ENCODE measurements at places on chromosomes 5 and 9. TPM values are rescaled to one million over a fixed set of nuclear protein-coding genes. Genes with fewer than 3 reads are reported as not detected.

- no peak for DNase-seq
- H3K27me3 ChIP-seq, result no peaks in the 10 kb centered on the region
- H3K27ac ChIP-seq, result no peak overlapping the region
- H3K36me3 ChIP-seq, result peaks cover 6% of the 10 kb centered on the region
Observed at GRCh38 chr5:33254579-33254978, 186.2 kb upstream of the TARS1 start.

DNA sequence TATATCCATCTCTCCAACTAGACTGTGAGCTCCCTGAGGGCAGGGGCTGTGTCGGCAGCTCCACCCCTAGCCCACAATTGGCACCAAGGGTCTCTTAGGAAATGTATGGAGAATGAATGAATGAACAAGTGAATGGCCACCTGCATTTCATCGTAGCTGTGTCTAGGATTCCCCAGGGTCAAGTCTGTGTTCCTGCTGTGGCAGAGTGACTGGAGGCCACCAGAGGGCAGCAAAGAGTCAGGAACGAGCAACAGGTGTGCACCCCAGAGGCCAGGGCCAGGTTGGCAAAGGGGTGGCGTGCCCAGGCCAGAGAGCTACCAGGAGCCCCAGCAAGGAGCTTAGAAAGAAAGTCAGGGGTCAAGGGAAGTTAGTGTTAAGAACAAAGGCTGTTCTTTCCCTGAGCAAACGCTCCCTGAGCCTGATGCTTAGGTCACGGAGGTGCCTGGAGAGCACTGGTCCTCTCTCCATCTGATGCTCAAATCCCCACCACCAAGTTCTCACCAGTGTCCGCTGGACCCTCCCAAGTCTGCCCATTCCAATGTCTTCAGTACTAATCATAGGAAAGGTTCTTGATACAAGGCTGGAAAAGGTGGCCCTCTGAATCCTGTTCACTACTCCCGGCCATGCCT is 160.7 kb downstream of the PAX5 start:
- H3K4me3 ChIP-seq, result no peak overlapping the region
- DNase-seq, result peak; percentile 70
- H3K36me3 ChIP-seq, result peaks cover 2% of the 10 kb centered on the region

DNA sequence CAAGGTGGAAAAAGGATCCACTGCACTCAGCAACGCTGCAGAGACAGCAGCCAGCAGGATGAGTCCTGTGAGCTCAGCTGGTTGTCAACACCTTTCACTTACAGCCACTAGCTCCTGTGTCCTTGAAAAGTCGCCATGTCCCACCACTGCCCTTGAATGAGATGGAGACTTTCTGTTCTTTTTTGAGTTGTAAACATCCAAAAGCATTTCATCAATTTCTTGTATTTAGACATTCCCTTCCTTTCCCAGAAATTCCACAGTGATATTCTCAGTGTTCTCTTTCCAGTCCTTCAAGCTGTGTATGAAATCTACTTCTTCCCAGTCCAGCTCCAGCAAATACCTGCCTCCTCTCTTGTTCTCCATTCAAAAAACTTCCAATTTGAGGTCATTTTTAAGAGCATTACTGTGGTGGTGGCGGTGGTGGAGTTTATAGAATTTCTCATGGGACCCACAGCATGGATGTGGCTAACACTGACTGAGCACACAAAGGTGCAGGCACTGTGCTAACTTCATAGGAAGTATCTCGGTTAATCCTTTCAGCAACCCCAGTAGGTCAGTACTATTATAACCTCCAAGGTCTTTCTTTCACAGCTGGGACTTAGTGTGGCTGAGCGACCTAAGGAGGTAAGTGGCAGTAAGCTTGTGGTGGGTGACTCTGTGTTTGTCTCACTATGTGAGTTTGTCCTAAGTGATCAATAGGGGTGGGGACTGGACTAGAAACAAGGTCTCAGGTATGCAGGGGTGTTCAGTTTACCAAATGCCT is 15.0 kb upstream of the GPX3 start:
- no peak overlapping the region for H3K4me3 ChIP-seq
- peaks cover 1% of the 10 kb centered on the region for H3K27me3 ChIP-seq
- no peaks in the 10 kb centered on the region for H3K36me3 ChIP-seq
- no peak overlapping the region for H3K27ac ChIP-seq

DNA sequence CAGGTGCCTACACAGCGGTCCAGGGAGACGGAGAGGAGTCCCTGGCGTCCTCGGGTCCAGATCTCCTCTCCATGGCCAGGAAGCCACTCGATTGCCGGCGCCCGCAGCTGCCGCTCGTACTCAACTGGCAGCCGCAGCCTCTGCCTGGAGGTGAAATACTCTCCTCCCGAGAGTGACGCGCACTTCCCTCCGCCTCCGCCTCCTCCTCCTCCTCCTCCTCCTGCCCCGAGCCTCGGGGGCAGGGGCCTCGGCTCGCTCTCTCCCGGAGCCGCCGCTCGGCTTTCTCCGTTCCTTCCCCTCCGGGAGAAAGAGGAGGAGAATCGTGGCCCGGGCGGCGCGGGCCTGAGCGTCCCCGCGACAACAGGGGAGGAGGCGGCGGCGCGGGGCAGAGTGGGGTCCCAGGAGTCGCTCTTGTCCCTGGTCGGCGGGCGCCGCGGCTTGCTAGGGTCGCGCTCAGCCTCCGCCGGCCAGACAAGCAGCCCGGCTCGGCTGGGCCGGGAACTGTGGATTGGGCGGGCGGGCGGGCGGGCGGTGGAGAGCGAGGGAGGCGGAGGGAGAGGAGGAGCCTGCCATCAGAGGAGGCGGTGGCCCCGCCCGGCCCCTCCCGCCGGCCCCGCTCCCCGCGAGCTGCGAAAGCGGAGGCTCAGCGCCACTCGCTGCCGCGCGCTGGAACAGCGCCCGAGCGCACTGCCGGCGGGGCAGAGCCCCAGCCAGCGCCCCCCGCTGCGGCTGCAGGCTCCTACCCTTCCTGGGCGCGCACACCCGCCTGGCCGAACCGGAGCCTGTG is at the start of gene CEMIP2:
Gene CEMIP2 (minus strand): TSS at position 126 of the 787 bp plus-strand sequence. CDS start 18,140 bp downstream, outside the sequence.
- H3K4me1 ChIP-seq, result peaks cover 34% of the 10 kb centered on the region
- peaks cover 4% of the 10 kb centered on the region for H3K36me3 ChIP-seq
- peak within 1 kb of the TSS; percentile 64 for H3K27ac ChIP-seq
- peak; percentile 88 for DNase-seq
- H3K27me3 ChIP-seq, result peaks cover 4% of the 10 kb centered on the region
- peak within 1 kb of the TSS; percentile 96 for H3K4me3 ChIP-seq

- H3K4me3 ChIP-seq, result no peak overlapping the region
- H3K4me1 ChIP-seq, result peaks cover 6% of the 10 kb centered on the region
- no peak overlapping the region for H3K27ac ChIP-seq
Observed at GRCh38 chr9:35611230-35611797, 6.3 kb downstream of the TESK1 start.

DNA sequence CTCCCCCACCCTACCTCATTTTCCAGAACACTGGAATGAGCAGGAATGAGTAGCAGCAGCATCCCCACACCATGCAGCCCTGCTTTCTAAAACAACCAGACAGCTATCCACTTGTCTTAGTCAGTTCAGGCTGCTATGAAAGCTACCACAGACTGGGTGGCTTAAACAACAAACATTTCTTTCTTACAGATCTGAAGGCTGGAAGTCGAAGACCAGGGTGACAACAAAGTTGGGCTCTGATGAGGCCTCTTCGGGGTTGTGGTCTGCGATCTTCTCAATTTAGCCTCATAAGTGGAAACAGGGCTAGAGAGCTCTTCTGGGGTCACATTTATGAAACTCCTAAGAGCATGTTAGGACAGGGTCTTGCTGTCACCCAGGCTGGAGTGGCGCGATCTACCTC is 38.9 kb downstream of the LPAR1 start:
- H3K4me1 ChIP-seq, result peaks cover 17% of the 10 kb centered on the region
- no peak overlapping the region for H3K4me3 ChIP-seq
- DNase-seq, result no peak
- no peak overlapping the region for H3K27ac ChIP-seq

GRCh38 chr5:79742549-79743136 is 53.0 kb downstream of the CMYA5 start:
- no peak overlapping the region for H3K4me3 ChIP-seq
- H3K4me1 ChIP-seq, result no peaks in the 10 kb centered on the region
- H3K27me3 ChIP-seq, result no peaks in the 10 kb centered on the region

GRCh38 chr5:179295778-179296149 is 49.5 kb downstream of the ADAMTS2 start:
- no peaks in the 10 kb centered on the region for H3K4me1 ChIP-seq
- no peaks in the 10 kb centered on the region for H3K36me3 ChIP-seq

DNA sequence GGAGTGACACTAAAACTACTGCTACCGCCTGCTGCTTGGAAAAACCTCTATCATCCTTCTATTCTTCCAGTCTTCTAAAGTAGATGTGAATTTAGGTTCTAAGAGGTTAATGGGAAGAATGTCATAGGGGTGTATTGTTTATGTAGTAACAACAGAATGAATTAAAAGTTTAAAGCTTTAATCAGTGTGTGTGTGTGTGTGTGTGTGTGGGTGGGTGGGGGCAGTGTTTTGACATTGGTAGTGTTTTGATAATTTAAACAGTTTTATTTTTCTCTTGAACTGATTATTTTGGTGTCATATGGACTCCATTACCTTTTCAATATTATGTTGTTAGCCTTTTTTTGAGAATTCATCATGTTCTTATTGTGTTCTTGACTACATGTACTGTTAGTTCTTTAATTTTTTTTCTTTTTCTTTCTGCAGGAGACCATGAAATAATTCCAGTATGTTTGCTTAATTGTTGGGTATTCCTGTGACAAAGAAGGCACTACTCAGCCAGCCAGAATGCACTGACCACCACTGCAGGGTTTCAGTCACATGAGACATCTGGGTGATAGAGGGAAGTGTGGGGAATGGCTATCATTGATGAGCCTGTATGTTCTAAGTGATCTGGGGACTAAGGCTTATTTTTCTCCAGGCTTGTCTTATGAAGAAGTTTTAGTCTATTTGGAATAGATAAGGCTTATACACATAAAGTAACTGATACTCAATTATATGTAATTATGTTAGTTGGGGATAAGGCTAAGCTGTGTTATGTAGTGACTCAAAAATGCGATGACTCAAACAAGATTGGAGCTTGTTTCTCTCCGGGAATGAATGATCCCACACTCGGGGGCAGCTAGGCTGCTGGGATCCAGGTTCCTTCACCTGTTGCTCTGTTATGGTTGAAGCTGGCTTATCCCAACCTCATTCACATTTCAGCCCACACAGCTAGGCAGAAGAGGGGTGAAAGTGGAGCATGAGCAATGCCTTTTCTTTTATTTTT is 50.2 kb upstream of the ACTBL2 start:
- H3K4me3 ChIP-seq, result no peak overlapping the region
- no peaks in the 10 kb centered on the region for H3K36me3 ChIP-seq
- peaks cover 1% of the 10 kb centered on the region for H3K27me3 ChIP-seq
- no peak overlapping the region for H3K27ac ChIP-seq
- no peak for DNase-seq

- no peaks in the 10 kb centered on the region for H3K36me3 ChIP-seq
- no peak overlapping the region for H3K4me3 ChIP-seq
- H3K27ac ChIP-seq, result no peak overlapping the region
Observed at GRCh38 chr5:89181546-89181945, 298.6 kb upstream of the MEF2C start.

- H3K27me3 ChIP-seq, result no peaks in the 10 kb centered on the region
- H3K4me3 ChIP-seq, result no peak overlapping the region
- DNase-seq, result no peak
- no peak overlapping the region for H3K27ac ChIP-seq
Observed at GRCh38 chr5:100861148-100861547, 41.9 kb downstream of the ST8SIA4 start.

- no peak for DNase-seq
- no peaks in the 10 kb centered on the region for H3K36me3 ChIP-seq
- H3K4me1 ChIP-seq, result peaks cover 42% of the 10 kb centered on the region
- H3K4me3 ChIP-seq, result no peak overlapping the region
- peak overlapping the region; percentile 61 for H3K27ac ChIP-seq
Observed at GRCh38 chr5:139660923-139661814, 13.0 kb downstream of the CXXC5 start.

- H3K36me3 ChIP-seq, result peaks cover 56% of the 10 kb centered on the region
- peak overlapping the region; percentile 56 for H3K4me3 ChIP-seq
- peaks cover 7% of the 10 kb centered on the region for H3K27me3 ChIP-seq
- no peak overlapping the region for H3K27ac ChIP-seq
Observed at GRCh38 chr5:1334831-1335539, 9.9 kb downstream of the CLPTM1L start.

DNA sequence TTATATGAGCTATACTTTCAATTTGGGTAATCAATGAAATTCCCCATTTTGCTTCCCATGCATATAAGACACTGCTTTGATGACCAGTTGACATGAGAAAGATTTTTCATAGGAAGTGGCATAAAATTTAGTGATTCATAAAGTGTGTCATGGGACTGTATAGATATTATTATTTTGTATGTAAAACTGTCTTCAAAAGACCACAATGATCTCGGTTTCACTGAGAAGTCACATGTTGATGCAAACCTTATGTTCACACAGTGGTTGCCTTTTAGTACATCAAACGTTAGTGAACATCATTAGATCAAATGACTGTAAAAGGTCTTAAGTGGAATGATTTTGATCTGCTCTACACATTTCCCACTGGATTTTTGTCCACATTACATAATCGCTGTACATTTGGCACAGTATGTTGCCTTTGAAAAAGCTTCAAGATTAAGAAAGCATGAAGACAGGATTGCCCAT is 349.2 kb upstream of the MEF2C start:
- H3K27me3 ChIP-seq, result no peaks in the 10 kb centered on the region
- no peaks in the 10 kb centered on the region for H3K4me1 ChIP-seq
- H3K27ac ChIP-seq, result no peak overlapping the region
- no peaks in the 10 kb centered on the region for H3K36me3 ChIP-seq

DNA sequence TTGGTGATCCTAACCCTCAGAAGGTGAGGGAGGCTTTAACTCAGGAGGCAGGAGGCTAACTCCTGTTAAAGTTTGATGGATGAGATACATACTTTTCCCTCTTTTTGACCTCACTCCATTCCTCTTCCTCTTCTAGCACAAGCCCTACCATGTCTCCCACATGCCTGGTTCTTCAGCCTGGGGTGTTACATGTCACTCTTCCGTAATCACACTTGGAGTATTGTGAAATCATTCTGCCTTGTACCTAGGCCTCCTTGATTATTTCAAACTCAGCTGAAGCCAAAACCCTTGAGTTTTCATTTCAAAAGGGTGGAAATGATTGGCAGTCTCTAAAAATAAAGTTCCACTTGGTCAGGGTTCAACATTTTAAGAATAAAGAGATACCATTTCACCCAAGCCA is 1.8 kb downstream of the PLAC8L1 start:
- H3K36me3 ChIP-seq, result no peaks in the 10 kb centered on the region
- H3K4me1 ChIP-seq, result no peaks in the 10 kb centered on the region
- no peaks in the 10 kb centered on the region for H3K27me3 ChIP-seq
- DNase-seq, result no peak
- no peak overlapping the region for H3K27ac ChIP-seq

GRCh38 chr9:106752581-106752980 is 110.4 kb upstream of the ZNF462 start:
- no peak for DNase-seq
- H3K36me3 ChIP-seq, result no peaks in the 10 kb centered on the region
- H3K4me3 ChIP-seq, result no peak overlapping the region
- H3K4me1 ChIP-seq, result peaks cover 14% of the 10 kb centered on the region
- no peak overlapping the region for H3K27ac ChIP-seq

Gene TMEM174
- total RNA-seq, result not detected

Gene KCNV2
- total RNA-seq, result not detected

Gene ADCY2
- total RNA-seq, result 1.5 TPM

Gene PCDHGA8
- total RNA-seq, result 2.6 TPM

Gene PAIP1
- 92.4 TPM for total RNA-seq

Gene TMC1
- total RNA-seq, result not detected

Gene REEP2
- total RNA-seq, result 72.8 TPM

Gene ANKRD18B
- 0.41 TPM for total RNA-seq

Gene FOXI1
- total RNA-seq, result 2.2 TPM
